ENCODE measurements at places on chromosomes 3 and 15. TPM values are rescaled to one million over a fixed set of nuclear protein-coding genes. Genes with fewer than 3 reads are reported as not detected.
A peak's percentile ranks its signal among the peaks of the same experiment; 100 is the strongest.

DNA sequence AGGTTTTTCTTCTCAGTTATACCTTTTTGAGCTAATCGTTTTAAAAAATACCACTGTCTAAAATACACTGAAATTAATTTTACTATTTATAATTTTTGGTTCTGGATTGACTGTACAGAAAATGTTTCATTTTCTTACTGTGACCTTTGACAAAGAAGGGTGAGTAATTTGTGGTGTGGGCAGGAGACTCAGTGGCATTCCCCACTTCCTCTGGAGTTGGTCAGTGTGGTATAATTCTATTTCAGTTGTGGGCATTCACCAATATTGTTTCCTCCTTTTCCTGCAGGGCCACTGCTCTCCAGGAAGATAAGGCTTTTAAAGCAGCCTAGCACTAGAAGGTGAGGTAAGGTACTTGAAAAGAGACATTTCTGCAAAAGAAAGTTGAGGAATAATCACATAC is 6.5 kb downstream of the DAG1 start:
- peak; percentile 28 for DNase-seq
- H3K27me3 ChIP-seq, result no peaks in the 10 kb centered on the region
- H3K4me3 ChIP-seq, result no peak overlapping the region
- no peak overlapping the region for H3K27ac ChIP-seq
- peaks cover 7% of the 10 kb centered on the region for H3K4me1 ChIP-seq
- no peaks in the 10 kb centered on the region for H3K36me3 ChIP-seq

DNA sequence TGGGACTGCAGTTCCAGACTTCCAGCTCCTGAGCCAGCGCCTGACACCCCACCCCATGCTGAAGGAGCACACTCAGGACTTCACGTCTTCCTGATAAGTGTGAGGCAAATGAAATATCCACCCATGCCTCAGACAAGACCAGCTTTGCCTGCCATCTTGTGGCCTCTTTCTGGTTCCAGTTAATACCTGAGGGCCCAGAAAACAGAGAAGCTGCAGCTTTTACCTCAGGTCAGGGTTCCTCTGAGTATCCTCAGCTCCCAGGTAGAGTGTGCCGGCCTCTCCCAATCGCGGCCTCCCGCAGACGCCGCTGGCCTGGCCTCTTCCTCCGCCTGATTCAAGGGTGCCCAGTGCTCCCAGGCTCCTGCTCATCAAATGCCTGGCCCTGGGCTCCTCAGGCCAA is 5.1 kb upstream of the KLHL6 start:
- no peak overlapping the region for H3K27ac ChIP-seq
- H3K36me3 ChIP-seq, result no peaks in the 10 kb centered on the region
- DNase-seq, result no peak
- no peak overlapping the region for H3K4me3 ChIP-seq
- H3K4me1 ChIP-seq, result no peaks in the 10 kb centered on the region
- no peaks in the 10 kb centered on the region for H3K27me3 ChIP-seq

GRCh38 chr15:43955140-43955539 is 128.3 kb downstream of the WDR76 start:
- H3K4me1 ChIP-seq, result peaks cover 11% of the 10 kb centered on the region
- H3K27me3 ChIP-seq, result no peaks in the 10 kb centered on the region
- no peak for DNase-seq
- H3K36me3 ChIP-seq, result no peaks in the 10 kb centered on the region
- H3K4me3 ChIP-seq, result no peak overlapping the region
- no peak overlapping the region for H3K27ac ChIP-seq

- no peak overlapping the region for H3K4me3 ChIP-seq
- peak; percentile 59 for DNase-seq
- H3K4me1 ChIP-seq, result no peaks in the 10 kb centered on the region
- H3K27ac ChIP-seq, result no peak overlapping the region
These were observed 16.0 kb downstream of the SEC61A1 start for GRCh38 chr3:128068156-128068620.

DNA sequence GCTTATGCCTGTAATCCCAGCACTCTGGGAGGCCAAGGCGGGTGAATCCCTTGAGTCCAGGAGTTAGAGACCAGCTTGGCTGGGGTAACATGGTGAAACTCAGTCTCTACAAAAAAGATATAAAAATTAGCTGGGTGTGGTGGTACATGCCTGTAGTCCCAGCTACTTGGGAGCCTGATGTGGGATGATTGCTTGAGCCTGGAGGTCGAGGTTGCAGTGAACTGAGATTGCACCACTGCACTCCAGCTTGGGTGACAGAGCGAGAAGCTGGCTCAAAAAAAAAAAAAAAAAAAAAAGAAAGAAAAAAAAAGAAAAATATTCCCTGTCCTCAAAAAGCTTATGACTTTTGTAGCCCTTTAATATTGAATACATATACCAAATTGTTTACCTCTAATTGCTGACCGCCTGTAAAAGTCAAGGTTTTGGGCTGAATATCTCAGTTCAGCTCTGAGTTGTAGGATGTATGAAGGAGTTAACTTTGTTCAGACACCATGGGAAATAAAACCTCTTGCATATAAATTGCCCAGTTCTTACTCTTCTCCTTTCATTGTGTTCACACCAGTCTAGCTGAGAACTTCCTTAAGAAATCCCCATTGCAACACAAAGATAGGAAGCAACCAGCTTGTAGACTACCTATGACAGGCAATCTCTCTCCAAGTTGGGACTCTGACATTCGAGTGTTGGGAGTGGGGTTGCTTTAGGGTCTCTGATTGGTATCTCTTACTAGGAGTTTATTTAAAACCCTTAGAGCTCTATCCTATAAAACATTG is 97.6 kb upstream of the RASGRP1 start:
- no peak overlapping the region for H3K27ac ChIP-seq
- no peaks in the 10 kb centered on the region for H3K36me3 ChIP-seq
- H3K27me3 ChIP-seq, result peaks cover 2% of the 10 kb centered on the region
- no peak overlapping the region for H3K4me3 ChIP-seq

IL12A gene
- 72.5 TPM for total RNA-seq
